Fibroblast of skin of right biceps (primary cell): ENCODE measurements at places on chromosomes 3 and 15.
A peak's percentile ranks its signal among the peaks of the same experiment; 100 is the strongest.

DNA sequence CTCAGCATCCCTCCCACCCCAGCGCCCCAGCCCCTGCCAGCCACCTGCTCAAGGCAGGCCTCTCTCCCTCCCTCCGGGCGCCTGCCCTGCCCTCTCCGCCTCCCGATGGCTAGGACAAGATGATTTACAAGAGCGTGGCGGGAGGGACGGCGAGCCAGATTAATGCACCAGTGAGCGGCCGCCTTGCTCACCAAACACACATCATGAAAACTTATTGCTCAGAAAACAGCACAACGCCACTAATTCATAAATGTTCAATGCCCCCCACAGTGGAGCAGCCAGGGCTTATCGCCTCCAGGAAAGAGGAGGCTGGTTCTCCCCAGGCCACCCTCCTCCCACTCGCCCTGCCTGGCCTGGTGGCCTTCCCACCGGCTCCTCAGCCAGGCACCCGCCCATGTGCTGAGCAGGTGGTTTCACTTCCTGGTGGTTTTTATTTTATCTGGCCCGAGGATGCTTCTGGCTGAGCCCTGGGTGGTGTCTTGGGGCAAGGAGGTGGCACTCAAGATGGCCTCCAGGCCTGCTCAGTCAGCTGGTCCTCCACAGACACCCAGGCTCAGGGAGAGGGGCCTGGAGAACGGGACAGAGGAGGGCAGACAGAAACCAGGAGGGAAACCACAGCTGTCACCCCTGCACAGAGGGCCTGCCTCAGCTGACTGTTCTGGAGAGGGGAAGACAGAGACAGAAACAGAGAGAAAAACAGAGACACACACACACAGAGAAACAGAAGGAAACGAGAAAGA lies 284.9 kb downstream of the UACA start:
- DNase-seq, result no peak

DNA sequence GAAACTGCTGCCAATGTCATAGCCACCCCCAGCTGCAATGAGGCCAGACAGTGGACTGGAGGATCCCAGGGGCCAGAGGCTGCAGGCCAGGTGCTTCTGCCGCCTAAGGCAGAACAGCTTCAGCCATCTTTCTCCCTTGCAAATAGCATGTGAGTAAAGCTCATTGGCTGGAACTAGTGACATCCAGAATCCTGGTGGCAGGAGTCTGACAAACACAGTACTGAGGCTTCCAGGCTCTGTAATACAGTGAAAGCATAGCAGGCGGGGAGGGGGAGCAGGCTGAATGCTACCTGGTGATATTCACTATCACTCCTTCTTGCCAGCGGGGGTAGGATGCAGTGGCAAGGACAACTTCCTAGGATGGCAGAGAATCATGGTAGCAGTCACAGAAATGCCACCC lies 36.5 kb upstream of the TBC1D21 start:
- DNase-seq, result no peak

DNA sequence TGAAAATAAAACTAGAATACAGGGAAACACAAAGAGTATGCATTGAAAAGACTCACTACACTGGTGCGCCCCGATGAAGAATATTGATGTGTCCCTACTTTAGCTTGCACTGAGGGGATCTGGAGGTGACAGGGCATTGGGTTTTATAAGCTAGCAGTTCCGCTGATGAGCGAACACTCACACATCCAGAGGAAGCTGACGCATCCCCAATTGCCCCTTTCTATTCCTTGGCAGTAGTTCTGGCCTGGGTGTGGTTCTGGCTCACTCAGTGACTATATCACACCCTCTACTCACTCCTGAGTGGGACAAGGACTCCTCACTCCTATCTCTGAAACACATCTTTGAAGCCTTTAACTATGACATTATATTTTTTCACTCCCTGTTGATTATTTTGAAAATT lies 71.0 kb downstream of the B3GNT5 start:
- DNase-seq, result peak; percentile 14

DNA sequence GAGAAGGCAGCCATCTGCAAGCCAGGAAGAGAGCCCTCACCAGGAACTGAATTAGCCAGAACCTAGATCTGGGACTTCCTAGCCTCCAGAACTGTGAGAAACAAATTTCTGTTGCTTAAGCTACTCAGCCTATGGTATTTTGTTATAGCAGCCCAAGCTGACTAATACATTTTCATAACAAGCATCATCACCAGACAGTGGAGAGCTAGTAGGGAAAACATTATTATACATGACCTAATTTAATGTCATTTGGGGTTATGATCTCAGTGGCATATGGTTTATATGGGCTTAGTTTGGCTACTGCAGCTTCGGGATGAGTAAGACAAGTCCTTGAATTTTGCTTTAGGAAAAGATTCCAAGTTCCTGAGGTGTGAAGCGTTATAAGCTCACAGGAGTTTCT lies 35.6 kb downstream of the LNP1 start:
- peak; percentile 49 for DNase-seq

- peak; percentile 94 for DNase-seq
Observed at GRCh38 chr3:58434990-58435389, 1.4 kb upstream of the PDHB start.

- no peak for DNase-seq
Observed at GRCh38 chr3:194095464-194095863, 40.5 kb upstream of the HES1 start.

DNA sequence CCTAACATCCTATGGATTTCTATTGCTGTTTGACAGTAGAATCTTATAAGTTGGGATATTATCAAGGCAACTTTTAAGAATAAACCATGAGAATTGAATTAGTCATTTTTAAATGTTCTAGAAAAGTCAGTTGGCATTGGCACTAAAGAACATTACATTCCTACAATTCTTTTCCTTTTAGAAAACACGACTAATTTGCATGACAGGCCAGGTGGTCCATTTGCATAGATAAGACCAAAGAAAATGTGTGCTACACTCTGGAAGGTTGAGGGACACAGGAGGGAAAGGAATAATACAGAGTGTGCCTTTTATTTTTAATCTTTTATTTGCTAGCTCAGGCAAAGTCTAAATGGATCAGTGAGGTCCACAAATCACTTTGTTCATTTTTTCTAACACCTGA lies 962.3 kb downstream of the EPHA3 start:
- DNase-seq, result no peak

GRCh38 chr3:114299941-114300624 lies 6.3 kb downstream of the TIGIT start:
- no peak for DNase-seq

DNA sequence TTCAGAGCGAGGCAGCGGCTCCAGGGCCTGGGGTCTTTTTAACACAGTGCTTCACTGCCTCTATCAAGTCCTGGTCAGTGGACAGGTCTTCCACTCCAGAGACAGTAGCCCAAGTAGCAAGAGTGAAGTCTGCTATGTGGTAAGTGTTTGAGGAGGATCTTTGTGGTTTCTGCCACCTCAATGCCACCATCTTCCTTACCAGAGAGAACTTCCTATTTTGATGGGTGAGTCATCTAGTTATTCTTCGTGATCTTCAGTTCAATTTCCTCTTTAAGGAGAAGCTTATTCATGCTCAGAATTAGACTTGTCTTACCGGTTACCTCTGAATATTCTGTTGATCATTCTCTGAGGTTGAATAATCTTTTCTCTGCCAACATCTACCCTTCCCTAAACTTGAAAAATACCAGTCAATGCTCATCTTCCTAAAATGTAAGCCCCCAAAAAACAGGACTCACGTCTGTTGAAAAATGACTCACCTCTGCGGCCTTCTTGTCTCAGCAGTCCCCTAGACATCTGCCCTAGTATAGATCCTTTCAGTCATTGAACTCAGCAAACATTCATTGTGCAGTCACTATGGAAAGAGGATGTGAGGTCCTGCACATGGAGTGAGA lies 32.2 kb upstream of the BCL6 start:
- peak; percentile 48 for DNase-seq

GRCh38 chr3:194091141-194091540 lies 44.8 kb upstream of the HES1 start:
- DNase-seq, result peak; percentile 95

DNA sequence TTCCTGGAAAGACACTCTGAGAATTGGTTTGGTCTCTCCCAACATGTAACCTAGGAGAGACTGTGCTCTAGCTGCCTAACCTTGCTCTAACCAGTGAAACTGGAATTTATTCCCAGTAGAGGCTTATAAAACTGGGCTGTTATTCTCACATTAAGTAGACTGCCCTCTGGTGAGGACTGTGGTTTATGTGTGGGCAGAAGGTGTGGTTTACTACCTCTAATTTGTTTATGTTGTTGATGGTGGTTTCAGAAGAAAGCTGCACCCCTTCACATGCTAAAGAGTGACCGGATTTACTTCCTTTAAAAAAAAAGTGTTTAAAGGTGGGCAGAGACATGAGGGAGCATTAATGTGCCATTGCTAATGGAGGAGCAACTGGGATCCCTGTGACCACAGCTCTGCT lies 273.2 kb downstream of the MECOM start:
- no peak for DNase-seq

DNA sequence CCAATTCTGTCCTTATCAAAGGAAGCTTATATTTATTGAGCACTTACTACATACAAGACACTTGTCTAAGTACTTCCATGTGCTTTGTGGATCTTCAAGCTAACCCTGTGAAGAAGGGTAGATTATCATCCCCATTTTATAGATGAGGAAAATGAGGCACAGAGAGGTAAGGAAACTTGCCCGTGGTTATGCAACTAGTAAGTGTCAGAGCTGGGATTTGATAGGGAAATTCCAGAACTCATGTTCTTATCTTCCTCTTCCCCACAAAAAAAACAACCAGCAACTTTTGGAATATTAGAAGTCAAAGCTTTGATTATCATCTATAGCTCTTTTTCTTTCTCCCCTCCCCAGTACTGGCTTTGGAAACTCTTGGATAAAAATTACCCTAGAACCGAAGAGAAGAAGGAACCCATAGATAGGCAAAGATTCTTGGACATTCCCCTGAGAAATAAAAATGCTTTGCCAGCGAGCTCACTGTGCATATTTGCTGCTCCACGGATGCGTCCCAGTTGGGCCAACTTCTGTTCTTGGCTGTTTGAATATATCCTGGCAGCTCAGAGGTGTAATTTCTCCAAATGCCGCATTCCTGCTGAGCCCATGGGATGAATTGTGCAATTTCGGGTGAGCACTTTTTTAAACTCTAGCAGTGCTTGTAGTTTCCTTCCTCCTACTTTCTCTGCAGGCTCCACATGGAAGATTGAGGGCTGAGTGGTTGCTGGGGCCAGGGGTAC lies 591.5 kb upstream of the CFAP20DC start:
- DNase-seq, result peak; percentile 65

- no peak for DNase-seq
Observed at GRCh38 chr3:151964743-151965142, 91.3 kb downstream of the SUCNR1 start.

DNA sequence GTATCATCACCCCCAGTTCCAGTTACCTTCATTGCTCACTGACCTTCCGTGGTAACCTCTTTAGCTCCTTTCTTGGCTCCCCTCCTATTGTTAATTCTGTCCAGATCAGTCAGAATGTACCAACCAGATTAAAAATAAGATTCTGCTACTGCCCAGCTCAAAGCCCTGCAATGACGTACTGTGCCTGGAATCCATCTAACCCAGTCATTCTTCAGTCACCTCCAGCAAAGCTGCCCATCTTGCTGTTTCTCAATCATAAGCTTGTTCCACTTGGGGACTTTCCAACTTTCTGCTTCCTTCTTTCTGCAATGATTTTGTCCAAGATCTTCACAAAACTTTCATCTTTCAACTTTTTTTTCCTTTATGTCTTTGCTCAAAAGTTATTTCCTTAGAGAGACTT lies 512.0 kb upstream of the ZNF385D start:
- peak; percentile 72 for DNase-seq

DNA sequence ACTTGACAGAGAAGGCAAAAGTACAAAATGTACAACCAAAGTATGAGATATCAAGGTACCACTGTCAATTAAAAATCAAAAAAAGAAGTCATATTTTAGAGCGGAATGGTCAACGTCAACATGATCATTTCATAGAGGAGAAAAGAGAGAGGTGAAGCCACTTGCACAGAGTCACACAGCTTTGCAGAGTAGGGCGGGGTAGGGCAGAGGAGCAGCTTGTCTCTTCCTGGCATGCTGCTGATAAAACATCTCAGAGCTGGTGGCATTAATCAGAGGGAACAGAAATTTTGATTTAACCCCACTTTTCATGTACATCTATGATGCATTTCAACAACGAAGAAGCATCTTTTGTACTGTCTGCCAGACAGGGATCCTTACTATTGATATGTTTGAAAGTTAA lies 5.2 kb upstream of the IGF1R start:
- no peak for DNase-seq

DNA sequence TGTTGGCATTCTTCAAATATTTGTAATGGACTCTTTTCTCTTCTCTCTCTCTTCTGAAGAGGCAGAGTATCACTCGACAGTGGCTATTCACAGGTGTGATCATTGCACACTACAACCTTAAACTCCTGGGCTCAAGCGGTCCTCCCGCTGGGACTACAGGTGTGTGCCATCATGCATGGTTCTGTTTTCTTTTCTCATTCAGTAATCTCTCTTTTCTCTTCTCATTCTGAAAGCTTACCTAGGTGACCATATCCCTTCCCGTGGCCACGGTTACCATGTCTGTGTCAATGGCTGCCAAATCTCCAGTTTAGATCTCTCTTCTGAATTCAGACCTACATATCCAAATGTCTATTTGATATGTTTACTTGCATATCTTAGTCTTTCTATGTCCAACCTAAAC lies 96.3 kb downstream of the SOX2 start:
- DNase-seq, result no peak

DNA sequence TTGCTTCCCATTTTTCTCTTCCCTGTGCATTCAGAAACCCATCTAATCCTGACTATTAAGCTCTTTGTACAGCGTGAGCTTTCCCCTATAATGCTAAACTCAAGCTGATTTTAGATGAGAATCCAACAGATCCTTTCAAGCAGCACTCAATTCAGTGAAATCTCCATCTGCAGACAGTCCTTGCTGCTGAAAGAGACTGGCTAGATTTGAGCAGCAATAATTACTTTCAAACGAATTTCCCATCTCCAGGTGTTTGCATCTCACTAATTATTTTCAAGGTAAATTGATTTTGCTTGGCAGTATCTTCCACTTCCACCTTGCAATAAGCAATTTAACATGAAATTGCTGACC lies 49.5 kb upstream of the SLC7A14 start:
- DNase-seq, result no peak

DNA sequence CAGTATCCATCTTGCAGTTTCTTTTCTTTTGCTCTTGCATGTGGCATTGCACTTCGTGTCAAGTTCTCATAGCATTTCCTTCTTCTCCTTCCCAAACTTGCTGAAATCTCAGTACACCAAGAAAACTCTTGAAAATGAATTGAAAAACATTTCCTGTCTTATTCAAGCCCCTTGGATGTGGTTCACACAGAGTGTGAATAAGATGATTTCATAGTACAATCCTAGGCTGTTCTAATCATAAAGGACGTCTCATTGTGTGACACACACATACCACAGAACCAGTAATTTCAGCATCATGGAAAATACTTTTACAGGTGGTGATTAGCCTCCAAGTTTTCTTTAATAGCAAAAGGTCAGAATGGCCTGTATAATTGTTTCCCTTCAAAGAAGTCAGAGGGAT lies 121.6 kb upstream of the AADACL2 start:
- DNase-seq, result no peak

- peak; percentile 85 for DNase-seq
Observed at GRCh38 chr3:131110087-131110486, 83.4 kb downstream of the NEK11 start.

- peak; percentile 15 for DNase-seq
Observed at GRCh38 chr3:67489816-67490215, 164.6 kb downstream of the SUCLG2 start.

- DNase-seq, result no peak
Observed at GRCh38 chr3:111238885-111239284, 167.3 kb downstream of the NECTIN3 start.
